Breast epithelium (tissue), 4 donors: ENCODE measurements at places on chromosomes 5 and 9. TPM values are rescaled to one million over a fixed set of nuclear protein-coding genes. Genes with fewer than 3 reads are reported as not detected.

The IRX2 gene
- 69.4 TPM for total RNA-seq

The SLC6A19 gene
- total RNA-seq, result not detected

The GARIN3 gene
- total RNA-seq, result not detected

The SLCO6A1 gene
- not detected for total RNA-seq

The MCCC2 gene
- total RNA-seq, result 143 TPM

The RBM27 gene
- total RNA-seq, result 32.3 TPM

The SPINK7 gene
- not detected for total RNA-seq

The TENT4A gene
- 26.2 TPM for total RNA-seq

The WDR5 gene
- total RNA-seq, result 17.4 TPM

The CD74 gene
- 393 TPM for total RNA-seq

GRCh38 chr5:1512541-1513291 is 11.0 kb downstream of the LPCAT1 start:
- peak; percentile 34 for DNase-seq

DNA sequence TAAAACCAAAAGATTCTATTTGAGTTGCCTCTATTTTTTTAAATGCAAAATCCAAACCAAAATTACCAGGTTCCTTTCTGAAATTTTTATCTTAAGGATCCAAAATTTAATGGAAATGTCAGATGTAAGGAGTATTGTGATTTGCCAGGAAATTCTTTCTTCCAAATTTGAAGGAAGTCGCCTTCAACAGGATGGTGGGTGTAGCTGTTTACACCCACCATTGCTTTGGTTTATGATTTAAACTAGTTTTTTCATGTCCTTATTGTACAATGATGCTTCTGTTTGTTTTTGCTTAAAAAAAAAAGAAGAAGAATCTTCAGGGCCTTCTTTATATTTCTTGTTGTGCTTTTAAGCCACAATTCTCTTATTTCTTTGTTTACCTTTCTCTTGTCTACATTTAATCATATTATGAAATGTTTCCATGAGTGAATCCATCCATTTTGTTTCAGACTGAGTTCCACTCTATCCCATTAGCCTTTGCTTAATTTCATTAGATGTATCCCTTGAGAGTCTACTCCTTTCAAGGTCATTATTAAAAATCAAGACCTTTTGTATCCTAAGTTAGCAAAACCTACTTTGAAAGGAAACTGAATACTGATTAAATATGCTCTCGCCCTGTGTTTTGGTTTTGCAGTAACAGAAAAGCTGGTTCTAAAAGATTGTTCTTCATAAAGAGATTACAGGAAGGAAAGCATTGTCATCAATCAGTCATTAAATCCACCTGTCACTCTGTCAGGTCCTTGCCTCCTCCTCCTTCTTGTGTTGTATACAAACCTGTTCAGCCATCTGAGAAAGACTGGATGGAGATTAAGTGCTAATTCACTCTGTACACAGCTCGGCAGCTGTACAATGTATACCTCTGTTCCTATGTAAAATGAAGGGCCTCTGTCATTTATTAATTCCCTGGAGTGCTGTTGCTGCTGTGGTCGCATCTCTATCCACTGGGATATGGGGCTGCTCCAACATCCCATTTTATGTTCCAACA is 45.5 kb upstream of the SLC2A8 start:
- no peak for DNase-seq

GRCh38 chr5:175202463-175203068 is 241.4 kb downstream of the DRD1 start:
- no peak for DNase-seq

DNA sequence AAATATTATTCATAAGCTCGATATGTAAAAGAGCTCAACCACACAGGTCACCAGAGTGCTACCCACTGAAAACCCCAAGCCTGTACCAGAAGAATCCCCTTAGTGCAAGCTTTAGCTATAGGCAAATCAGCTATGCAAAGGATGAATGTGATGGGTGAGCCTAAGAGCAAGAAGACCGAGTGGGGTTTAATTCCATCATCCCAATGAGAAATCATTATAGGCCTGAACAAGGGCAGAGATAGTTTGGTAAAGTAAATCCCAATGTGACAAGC is 21.8 kb downstream of the ELOVL7 start:
- no peak for DNase-seq

GRCh38 chr5:9787861-9788600 is 157.9 kb upstream of the TAS2R1 start:
- DNase-seq, result no peak

GRCh38 chr9:114384836-114385396 is 2.9 kb downstream of the AKNA start:
- DNase-seq, result no peak

DNA sequence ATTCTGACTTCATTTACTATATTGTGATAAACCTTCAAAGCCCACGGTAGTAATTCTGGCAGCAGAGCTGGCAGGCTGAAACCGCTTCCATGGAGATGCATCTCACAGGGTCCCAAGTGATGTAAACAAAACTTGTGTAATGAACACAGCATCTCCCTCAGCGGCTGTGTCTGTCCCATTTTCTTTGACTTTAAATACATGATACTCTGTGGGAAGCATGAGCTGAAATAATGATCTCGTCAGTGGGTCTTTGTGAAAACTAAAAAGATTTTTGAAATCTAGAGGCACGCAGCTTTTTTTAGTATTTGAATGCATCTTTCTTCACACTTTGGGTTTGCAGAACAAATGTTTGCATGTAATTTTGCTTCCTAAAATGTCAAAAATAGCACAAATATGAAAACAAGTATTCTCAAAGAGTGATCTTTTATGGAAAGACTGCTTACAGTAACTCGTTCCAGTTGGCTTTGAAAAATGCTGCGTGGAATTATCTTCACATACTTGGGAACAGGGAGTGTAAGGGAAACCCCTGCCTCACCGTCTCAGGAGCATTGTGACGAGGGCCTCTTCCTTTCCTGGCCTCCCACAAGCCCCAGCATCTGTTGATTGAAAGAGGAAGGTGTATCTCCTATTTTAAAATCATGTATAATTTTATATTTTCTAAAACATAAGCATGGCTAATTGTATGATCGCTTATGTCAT is 18.1 kb upstream of the LPCAT1 start:
- DNase-seq, result peak; percentile 14

- DNase-seq, result no peak
Measured at GRCh38 chr9:137465000-137465719, 6.0 kb upstream of the NSMF start.

- DNase-seq, result no peak
Measured at GRCh38 chr5:25764733-25765132, 1120.0 kb upstream of the CDH10 start.

GRCh38 chr5:173664154-173664526 is 47.7 kb upstream of the BOD1 start:
- no peak for DNase-seq

- DNase-seq, result no peak
Measured at GRCh38 chr9:73565833-73566465, 414.3 kb downstream of the ANXA1 start.

- DNase-seq, result no peak
Measured at GRCh38 chr5:58011301-58011700, 448.6 kb downstream of the PLK2 start.

- DNase-seq, result no peak
Measured at GRCh38 chr5:83377131-83377865, 94.2 kb upstream of the VCAN start.

DNA sequence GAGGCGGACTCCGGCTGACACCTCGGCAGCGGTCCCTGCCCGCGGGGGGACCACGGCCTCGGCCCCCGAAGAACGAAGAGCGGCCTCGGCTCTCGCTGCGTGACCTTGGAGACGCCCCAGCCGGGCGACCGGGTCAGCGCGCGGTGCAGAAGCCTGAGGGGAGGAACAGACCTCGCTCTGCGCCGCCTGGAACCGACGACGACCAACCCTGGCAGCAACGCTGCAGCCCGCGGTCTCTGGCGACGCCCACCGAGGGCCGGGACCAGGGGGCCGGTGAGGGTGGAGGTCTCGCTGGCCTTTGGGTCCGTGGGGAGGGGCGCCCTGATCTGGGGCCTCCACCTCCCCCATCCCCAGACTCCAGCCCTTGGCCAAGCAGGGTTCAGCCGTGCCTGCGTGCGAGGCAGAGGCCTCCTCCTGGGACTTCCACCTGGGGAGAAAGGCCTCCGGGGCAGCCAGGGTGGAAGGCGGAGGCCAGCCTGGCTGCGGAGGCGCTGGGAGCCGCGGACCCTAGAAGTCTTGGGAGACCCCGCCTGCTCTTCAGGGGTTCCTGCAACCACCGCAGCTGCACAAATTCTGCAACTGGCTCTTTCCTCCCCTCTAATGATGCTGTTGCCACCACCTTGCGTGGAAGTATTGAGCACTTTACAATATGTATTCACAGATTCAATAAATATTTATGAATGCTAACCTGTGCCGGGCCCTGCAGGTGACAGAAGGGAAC is 44.3 kb upstream of the SLC12A7 start:
- DNase-seq, result no peak

- no peak for DNase-seq
Measured at GRCh38 chr5:52626312-52626711, 161.4 kb upstream of the ITGA1 start.
